ENCODE measurements at places on chromosomes 16 and 17. TPM values are rescaled to one million over a fixed set of nuclear protein-coding genes. Genes with fewer than 3 reads are reported as not detected.

- peaks cover 2% of the 10 kb centered on the region for H3K36me3 ChIP-seq
- no peak overlapping the region for H3K27ac ChIP-seq
- H3K27me3 ChIP-seq: no peaks in the 10 kb centered on the region
- DNase-seq: no peak
These were observed 98.8 kb downstream of the WWOX start for GRCh38 chr16:78198288-78198687.

DNA sequence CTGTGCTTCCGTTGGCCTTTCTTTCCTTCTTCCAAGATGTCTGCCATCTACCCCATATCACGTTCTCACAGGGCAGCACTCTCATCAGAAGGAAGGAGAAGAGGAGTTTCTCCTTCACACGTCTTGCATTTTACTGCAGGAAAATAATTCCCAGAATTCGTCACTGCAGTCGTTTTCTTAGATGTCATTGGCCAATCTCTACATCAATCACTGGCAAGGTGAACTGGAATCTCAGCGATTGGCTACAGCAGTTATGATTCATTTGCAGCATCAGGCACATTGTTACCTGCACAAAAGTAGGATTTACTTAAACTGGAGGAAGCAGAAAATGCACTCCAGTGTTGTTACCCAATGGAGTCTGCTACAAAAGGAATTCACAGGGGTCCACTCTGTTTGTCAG lies 277.2 kb upstream of the RBFOX1 start:
- H3K4me3 ChIP-seq: no peak overlapping the region
- no peak for DNase-seq
- H3K27ac ChIP-seq: no peak overlapping the region
- H3K4me1 ChIP-seq: no peaks in the 10 kb centered on the region
- no peaks in the 10 kb centered on the region for H3K36me3 ChIP-seq

DNA sequence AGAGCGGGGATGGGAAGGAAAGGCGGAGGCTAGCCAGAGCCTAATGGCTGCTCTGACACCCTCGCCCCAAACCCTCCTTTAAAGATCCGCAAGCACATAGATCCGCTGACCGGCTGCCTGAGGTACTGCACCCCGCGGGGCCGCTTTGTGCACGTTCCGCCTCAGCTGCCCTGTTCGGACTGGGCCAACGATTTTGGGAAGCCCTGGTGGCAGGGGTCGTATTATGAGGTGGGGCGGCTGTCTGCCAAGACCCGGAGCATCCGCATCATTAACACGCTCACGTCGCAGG lies 663 bp downstream of the CYB5D1 start:
- H3K4me1 ChIP-seq: peaks cover 5% of the 10 kb centered on the region
- H3K27ac ChIP-seq: no peak overlapping the region
- H3K4me3 ChIP-seq: no peak overlapping the region
- H3K27me3 ChIP-seq: peaks cover 5% of the 10 kb centered on the region
- peak; percentile 66 for DNase-seq

DNA sequence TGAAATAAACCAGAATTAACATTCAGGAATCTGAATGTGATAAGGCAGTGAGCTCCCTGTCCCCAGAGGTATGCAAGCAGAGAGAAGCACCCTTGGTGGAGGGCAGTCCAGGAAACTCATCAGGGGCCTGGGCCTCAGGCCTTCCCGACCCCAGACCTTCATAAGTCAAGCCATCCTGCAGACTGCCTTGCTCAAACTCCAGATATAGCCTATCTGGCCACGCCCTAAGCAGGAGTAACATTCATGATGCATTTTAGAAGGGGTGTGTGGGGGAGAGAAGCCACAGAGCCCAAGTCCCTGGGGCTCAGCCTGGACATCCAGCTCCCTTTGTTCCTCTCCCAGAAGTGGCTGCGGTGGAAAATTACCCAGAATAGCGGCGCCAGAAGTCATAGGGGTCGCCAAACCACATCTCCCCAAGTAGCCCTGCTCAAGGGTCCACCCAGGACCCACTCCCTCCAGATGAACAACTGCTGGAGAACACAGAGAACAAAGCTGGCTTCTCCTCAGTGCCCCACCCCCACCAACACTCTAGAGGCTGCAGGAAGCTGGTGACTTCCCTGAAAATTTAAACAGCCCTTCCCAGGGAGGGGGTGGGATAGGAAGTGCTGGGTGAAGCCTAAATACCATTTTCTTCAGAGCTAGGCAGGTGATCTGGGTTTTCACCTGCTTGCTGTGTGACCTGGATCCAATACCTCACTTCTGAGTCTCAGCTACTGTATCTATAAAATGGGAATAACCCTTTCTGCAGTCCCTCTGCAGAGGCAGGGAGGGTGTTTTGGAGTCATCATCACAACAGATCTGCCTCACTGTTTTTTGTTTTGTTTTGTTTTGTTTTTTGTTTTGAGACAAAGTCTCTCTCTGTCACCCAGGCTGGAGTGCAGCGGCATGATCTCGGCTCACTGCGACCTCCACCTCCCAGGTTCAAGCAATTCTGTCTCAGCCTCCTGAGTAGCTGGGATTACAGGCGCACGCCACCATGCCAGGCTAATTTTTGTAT lies 1.5 kb upstream of the SREBF1 start:
- peak overlapping the region; percentile 97 for H3K27ac ChIP-seq
- H3K4me3 ChIP-seq: peak overlapping the region; percentile 90
- H3K4me1 ChIP-seq: peaks cover 67% of the 10 kb centered on the region
- peaks cover 14% of the 10 kb centered on the region for H3K27me3 ChIP-seq
- DNase-seq: peak; percentile 19

GRCh38 chr17:47615766-47616424 lies 33.8 kb upstream of the KPNB1 start:
- peaks cover 37% of the 10 kb centered on the region for H3K4me1 ChIP-seq
- H3K27me3 ChIP-seq: peaks cover 3% of the 10 kb centered on the region
- H3K36me3 ChIP-seq: peaks cover 31% of the 10 kb centered on the region
- H3K4me3 ChIP-seq: no peak overlapping the region

DNA sequence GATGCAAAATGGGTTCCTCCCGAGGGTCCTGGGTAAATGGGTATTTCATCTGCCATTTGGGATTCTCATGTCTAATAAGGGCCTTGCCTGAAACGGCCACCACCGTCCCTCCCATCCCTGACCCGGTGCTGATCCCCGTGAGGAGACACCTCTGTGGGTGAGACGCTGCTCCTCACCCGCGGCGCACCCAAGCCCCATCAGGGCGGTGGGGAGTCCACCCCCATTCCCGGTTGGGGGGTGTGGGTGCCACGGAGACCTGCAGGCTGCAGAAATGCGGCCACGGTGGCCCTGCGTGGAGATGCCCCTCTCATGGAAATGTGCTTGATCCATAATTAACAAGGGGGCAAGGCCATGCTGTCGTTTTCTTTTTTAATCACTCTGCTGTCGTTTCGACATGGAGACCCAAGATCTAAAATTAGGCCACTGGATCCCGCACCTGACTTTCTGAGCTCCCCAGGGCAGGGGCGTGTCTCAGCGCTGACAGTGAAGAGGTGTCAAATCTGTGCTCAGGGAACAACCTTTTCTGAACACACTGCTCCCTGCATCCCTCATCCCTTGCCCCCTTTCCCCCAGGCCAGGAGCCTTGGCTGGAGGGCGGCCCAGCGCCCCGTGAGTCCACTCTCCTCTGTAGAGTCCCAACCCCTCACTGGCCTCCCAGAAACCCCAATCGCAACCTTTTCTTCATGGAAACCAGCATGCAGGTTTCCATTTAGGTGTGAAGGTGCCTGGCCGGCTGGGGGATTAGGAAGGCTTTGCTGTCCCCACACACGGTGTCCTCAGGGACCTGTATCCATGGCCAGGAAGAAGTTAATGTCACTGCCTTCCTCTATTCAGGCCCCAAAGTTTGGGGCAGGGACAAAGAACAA lies 38.9 kb downstream of the PEMT start:
- DNase-seq: no peak
- no peak overlapping the region for H3K27ac ChIP-seq
- no peaks in the 10 kb centered on the region for H3K27me3 ChIP-seq

- no peak for DNase-seq
- H3K4me3 ChIP-seq: no peak overlapping the region
- H3K27me3 ChIP-seq: no peaks in the 10 kb centered on the region
- no peak overlapping the region for H3K27ac ChIP-seq
- H3K36me3 ChIP-seq: no peaks in the 10 kb centered on the region
- H3K4me1 ChIP-seq: no peaks in the 10 kb centered on the region
These were observed 37.3 kb downstream of the PIEZO1 start for GRCh38 chr16:88747588-88748301.

DNA sequence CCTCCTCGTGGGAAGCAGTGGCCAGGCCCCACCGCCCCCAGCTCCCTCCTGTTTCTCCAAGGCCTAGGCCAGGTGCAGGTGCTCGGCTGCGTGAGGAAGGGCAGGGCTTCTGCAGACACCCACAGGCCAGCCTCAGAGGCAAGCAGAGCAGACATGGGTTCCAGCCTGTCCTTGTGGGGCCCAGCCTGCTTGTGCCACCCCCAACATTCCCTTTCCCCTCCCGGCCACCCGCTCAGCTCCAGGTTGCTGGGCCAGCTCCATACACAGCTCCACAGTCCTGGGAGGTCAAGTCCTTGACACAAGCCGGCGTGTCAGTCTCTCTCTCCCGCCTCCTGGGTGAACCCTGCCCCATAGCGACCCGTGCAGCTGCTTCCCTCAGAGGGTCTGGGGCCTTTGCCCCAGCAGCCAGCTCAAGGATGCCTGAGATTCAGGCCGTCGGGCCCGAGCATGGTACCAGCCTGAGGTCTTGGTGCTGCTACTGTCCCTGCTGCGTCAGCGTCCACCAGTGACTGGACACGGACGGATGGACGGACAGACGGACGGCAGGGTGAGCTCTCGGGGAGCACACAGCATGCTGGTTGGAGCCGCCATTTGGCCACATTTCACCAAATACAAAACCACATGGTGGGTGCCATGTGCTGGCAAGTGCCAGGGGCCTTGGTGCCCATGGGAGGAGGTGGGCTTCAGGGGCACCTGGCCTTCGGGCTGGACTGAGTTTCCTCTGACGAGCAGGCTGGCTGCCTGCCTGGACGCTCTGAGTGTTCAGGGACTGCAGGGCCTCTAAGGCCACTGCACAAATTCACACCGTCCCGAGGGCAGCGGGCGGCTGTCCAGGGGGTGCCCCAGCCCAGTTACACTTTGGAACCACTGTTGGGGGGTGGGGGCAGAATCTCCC lies 8.0 kb downstream of the SECTM1 start:
- no peak for DNase-seq
- no peak overlapping the region for H3K4me3 ChIP-seq
- peaks cover 2% of the 10 kb centered on the region for H3K27me3 ChIP-seq
- H3K27ac ChIP-seq: no peak overlapping the region
- no peaks in the 10 kb centered on the region for H3K4me1 ChIP-seq

GRCh38 chr17:74455821-74456220 lies 10.6 kb upstream of the CD300A start:
- no peaks in the 10 kb centered on the region for H3K4me1 ChIP-seq
- no peak overlapping the region for H3K27ac ChIP-seq
- DNase-seq: no peak
- H3K27me3 ChIP-seq: peaks cover 5% of the 10 kb centered on the region
- H3K36me3 ChIP-seq: no peaks in the 10 kb centered on the region

DNA sequence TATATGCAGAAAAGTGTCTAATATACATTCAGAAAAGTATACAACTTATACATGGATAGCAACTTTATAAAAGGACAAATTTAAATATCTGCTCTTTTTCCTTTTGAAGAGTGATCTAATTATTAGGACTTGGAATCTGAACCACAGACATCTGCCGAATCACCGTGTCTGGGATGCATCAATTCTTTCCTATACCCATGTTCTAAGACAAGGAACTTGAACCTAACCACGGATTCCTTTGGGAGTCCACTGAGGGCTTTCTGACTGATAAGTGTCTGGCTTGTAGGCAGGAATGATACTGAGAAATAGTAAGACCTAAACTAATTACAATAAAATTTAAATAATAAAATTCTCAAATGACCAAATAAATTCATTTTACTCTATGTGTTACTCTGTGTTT lies 54.2 kb downstream of the NDEL1 start:
- H3K27ac ChIP-seq: peak overlapping the region; percentile 86
- H3K4me1 ChIP-seq: peaks cover 31% of the 10 kb centered on the region
- H3K4me3 ChIP-seq: no peak overlapping the region
- H3K36me3 ChIP-seq: peaks cover 38% of the 10 kb centered on the region

DNA sequence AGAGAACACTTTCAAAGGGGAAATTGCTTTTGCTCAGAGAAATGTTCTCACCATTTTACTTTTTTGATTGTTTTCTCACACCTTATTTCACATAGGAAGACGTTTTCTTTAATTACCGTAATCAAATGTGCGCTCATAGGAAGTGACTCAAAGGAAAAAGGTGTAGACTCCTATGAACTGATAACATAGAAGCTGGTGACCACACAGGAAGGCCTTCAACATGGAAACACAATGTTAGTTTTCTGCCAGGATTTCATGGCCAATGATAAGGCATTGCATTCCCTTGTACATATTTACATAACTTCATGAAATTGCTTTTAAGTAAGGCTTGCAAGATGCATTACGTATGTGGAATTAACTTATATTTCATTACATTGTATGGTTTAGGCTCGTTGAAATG lies 40.9 kb upstream of the KCNJ16 start:
- no peak for DNase-seq
- no peak overlapping the region for H3K27ac ChIP-seq
- H3K4me1 ChIP-seq: no peaks in the 10 kb centered on the region
- H3K36me3 ChIP-seq: no peaks in the 10 kb centered on the region
- no peak overlapping the region for H3K4me3 ChIP-seq
- H3K27me3 ChIP-seq: no peaks in the 10 kb centered on the region

- H3K27ac ChIP-seq: no peak overlapping the region
- H3K27me3 ChIP-seq: no peaks in the 10 kb centered on the region
- H3K4me3 ChIP-seq: no peak overlapping the region
- no peak for DNase-seq
These were observed 74.2 kb upstream of the MARCHF10 start for GRCh38 chr17:62882284-62882683.

DNA sequence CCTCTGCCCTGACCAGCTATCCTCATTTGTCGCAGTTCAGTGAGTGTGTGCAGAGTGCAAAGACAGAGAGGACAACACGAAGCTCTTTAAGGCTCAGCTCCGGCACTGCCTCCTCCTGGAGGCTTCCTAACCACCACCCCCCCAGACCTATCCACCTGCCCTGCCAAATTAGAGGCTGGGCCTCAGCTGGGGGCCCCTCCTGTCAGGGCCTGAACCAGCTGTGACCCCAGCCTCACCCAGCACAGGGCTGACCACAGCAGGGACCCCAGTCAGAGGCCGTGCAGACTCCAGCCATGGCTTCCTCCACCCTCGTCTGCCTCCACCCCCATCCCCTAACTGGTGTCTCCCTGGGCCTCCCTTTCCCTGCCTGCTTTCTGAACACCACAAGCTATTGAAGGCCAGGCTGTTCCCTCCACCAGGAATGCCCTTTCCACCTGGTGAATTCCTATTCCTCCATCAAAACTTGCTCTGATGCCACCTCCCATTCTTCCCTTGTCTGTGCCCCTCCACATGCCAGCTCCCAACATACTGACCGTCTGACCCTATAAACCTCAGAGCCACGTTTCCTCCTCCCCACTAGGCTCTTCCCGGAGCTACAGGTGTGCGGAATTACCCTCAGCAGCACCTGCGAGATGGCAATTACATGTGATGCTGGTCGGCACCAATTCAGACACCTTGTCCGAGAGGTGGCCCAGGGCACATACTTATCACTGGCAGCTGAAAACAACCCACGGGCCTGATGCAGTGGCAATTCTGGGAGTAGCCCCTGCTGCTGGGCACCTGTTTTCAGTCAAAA lies 8.8 kb downstream of the SREBF1 start:
- H3K4me1 ChIP-seq: peaks cover 49% of the 10 kb centered on the region
- no peak for DNase-seq
- H3K27me3 ChIP-seq: no peaks in the 10 kb centered on the region
- no peak overlapping the region for H3K4me3 ChIP-seq

NUDT21 gene
- 139 TPM for total RNA-seq

HLF gene
- not detected for total RNA-seq

TBX6 gene
- 0.31 TPM for total RNA-seq

All from HFFc6 (cell line).